Common myeloid progenitor, CD34-positive (primary cell): ENCODE measurements at places on chromosomes 3 and 15.

- no peak for DNase-seq
Measured at GRCh38 chr3:146117406-146118285, 43.3 kb downstream of the PLOD2 start.

GRCh38 chr3:184284696-184285095 is 8.9 kb downstream of the ECE2 start:
- DNase-seq = peak; percentile 39

- DNase-seq = no peak
Measured at GRCh38 chr15:62455441-62455921, 290.4 kb upstream of the C2CD4B start.

GRCh38 chr3:20046556-20046955 is 6.3 kb downstream of the KAT2B start:
- DNase-seq = no peak

GRCh38 chr15:31358957-31359701 is 32.5 kb downstream of the KLF13 start:
- DNase-seq = no peak

DNA sequence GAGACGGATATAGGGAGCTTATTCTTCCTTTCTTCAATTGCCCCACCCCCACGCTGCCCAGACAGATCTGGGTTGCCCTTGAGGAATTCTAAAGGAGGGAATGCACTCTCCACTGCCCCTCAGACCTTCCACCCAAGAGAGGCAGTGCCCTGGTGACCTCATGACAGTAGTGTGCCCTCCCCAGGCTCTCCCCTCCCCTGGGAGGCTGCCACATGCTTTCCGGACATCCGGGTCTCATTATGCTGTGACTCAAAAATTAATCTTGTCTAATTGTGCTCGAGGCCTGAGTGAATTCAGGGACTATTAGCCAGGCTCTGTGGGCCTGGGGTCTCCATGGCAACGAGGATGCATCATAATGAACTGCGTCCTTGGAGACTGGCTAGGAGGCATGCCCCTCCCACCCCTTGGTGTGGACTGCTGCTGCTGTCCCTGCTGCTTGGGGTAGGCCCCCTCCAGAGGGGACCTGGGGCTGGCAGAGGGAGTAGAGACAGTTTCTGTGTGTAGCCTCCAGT is 20.8 kb downstream of the CORO2B start:
- no peak for DNase-seq

DNA sequence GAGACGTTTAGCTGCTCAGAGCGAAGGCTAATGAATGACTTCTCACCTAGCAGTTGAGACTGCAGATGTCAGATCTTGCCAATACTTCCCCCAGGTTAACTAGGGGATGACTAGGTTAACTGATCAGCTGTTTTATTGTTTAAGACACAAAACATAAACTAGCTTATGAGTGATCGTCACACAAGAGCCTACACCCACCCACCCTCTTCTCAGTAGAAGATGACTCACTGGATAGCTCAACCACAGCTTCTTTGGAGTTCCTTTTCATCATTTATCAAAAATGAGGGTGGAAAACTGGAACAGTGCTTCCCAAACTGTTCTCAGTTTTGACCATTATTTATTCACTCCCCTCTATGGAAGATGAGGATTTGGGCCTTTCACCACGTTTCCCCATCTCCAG is 25.2 kb downstream of the GASK1A start:
- DNase-seq = no peak

GRCh38 chr3:67037615-67038014 is 39.5 kb downstream of the KBTBD8 start:
- DNase-seq = no peak

GRCh38 chr3:169348929-169349621 is 314.4 kb downstream of the MECOM start:
- peak; percentile 94 for DNase-seq

- no peak for DNase-seq
Measured at GRCh38 chr15:88920186-88920891, 7.2 kb upstream of the MFGE8 start.

- no peak for DNase-seq
Measured at GRCh38 chr15:89625716-89626115, 29.6 kb downstream of the KIF7 start.

- peak; percentile 74 for DNase-seq
Measured at GRCh38 chr15:52078876-52079700, 33.5 kb downstream of the BCL2L10 start.

DNA sequence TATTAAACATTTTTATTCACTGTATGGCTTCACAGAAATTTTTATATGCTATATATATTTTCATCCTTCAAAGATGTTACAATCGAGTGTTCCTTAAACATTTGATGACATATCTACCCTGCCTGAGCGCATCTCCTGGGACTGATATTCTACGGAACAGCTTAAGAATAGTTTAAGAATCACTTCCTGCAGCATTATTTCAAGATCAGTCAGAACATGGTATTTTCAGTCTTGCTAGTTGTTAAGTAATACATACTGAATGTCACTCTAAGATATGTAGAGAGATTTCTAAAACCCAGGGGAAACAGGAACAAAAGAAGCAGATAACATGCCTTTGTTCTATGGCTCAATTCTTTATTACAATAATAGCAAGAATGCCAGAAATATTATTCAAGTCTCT is 8.7 kb downstream of the COL8A1 start:
- no peak for DNase-seq

- peak; percentile 93 for DNase-seq
Measured at GRCh38 chr15:72306211-72306785, 13.7 kb downstream of the CELF6 start.

GRCh38 chr15:66085128-66085527 is 168.4 kb downstream of the MEGF11 start:
- peak; percentile 10 for DNase-seq

DNA sequence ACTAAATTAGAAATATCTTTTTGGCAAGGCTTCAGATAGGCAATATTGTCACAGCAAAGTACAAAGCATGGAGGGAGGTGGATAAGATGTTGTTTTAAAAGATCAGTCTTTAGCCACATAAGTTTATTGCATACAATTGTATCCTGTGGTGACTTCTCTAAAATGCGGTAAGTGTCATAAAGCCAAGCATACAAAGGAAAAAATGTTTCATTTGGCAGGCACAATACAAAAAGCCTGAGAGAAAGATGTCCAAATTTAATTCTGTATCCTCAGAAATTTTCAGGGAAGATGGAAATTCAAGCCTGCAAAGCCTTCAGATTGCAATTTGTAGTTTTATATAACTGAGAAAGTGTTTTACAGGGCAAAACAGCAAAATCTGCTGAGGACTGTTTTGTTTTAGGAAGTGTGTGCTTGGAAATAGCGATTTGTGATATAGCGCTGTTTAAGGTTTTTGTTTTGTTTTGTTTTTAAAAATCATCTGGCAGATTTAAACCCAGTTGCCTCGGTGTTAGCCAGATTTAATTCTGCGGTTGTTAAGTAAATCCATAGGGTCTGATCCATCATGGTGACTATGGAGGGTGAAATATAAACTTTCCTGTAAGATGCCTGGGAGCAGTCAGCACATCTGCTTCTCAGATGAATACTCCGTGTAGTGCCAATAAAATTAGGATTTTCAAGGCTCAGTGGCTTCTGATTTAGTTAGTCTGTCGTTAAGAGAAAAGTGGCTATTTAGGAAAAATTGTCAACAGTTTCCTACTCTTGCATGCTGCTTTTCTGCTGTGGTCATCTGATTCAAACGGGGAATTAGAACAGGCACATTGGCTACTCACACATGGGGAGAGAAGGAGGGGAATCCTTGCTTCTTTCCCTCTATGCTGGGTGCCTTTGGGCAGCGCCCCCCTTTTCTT is 8.0 kb downstream of the KAT2B start:
- DNase-seq = peak; percentile 54

DNA sequence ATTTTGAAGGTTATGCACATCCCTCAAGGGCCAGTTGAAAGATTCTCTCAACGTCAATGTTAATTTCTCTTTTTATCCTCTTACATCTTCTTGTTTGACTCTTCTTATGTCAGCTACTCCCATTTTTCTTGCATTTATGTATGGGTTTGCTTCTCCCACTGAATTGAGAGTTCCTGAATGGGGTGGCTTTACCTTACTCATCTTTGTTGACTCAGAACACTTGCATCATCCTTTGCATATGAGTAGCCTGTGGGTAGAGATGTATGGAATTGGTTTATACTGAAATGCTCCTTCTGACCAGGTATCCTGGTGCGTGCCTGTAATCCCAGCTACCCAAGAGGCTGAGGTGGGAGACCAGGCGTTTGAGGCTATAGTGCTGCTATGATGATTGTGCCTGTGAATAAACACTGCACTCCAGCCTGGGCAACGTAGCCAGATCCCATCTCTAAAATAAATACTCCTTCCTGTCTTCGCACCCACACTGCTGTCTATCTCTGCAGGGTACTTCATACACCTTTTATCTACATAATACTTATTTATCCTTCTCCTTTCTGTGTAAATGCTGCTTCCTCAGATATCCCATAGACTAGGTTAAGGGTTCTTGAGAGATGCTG is 123.6 kb upstream of the DPH6 start:
- no peak for DNase-seq

GRCh38 chr15:98920091-98920880 is 87.3 kb downstream of the PGPEP1L start:
- DNase-seq = no peak

GRCh38 chr3:48434591-48435222 is 4.8 kb upstream of the PLXNB1 start:
- no peak for DNase-seq
